ENCODE measurements at places on chromosomes 12 and 14. TPM values are rescaled to one million over a fixed set of nuclear protein-coding genes. Genes with fewer than 3 reads are reported as not detected.

GRCh38 chr14:99729991-99730875 lies 46.1 kb downstream of the CYP46A1 start:
- no peak overlapping the region for H3K27ac ChIP-seq
- H3K4me3 ChIP-seq: no peak overlapping the region
- no peaks in the 10 kb centered on the region for H3K36me3 ChIP-seq
- peak; percentile 54 for DNase-seq
- H3K27me3 ChIP-seq: peaks cover 2% of the 10 kb centered on the region
- H3K4me1 ChIP-seq: no peaks in the 10 kb centered on the region

- no peak for DNase-seq
- no peaks in the 10 kb centered on the region for H3K36me3 ChIP-seq
- peaks cover 13% of the 10 kb centered on the region for H3K4me1 ChIP-seq
- H3K4me3 ChIP-seq: peak overlapping the region; percentile 14
- no peaks in the 10 kb centered on the region for H3K27me3 ChIP-seq
- peak overlapping the region; percentile 43 for H3K27ac ChIP-seq
Observed at GRCh38 chr14:22052795-22053194, 379.2 kb upstream of the OR4E1 start.

DNA sequence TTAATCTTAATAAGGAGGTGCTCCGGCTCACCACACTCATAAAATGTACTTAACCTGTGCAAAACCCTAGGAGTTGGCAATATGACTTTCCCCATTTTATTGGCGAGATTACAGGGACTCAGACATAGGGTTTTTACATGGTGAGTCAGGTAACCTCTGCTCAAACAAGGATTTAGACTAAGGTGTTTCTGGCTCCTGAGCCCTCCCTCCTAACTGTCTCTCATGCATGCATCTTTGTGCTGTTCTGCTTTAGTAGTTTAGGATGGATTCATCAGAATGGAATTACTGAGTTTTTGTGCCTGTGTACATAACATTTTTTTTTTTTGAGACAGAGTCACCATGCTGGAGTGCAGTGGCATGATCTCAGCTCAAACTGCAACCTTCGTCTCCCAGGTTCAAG lies 993.3 kb upstream of the TMEM132C start:
- H3K27ac ChIP-seq: no peak overlapping the region
- no peaks in the 10 kb centered on the region for H3K4me1 ChIP-seq
- DNase-seq: no peak
- H3K36me3 ChIP-seq: no peaks in the 10 kb centered on the region

GRCh38 chr12:111068290-111068689 lies 147.9 kb upstream of the MYL2 start:
- no peak overlapping the region for H3K27ac ChIP-seq
- peak; percentile 47 for DNase-seq
- peaks cover 3% of the 10 kb centered on the region for H3K27me3 ChIP-seq
- H3K36me3 ChIP-seq: no peaks in the 10 kb centered on the region

DNA sequence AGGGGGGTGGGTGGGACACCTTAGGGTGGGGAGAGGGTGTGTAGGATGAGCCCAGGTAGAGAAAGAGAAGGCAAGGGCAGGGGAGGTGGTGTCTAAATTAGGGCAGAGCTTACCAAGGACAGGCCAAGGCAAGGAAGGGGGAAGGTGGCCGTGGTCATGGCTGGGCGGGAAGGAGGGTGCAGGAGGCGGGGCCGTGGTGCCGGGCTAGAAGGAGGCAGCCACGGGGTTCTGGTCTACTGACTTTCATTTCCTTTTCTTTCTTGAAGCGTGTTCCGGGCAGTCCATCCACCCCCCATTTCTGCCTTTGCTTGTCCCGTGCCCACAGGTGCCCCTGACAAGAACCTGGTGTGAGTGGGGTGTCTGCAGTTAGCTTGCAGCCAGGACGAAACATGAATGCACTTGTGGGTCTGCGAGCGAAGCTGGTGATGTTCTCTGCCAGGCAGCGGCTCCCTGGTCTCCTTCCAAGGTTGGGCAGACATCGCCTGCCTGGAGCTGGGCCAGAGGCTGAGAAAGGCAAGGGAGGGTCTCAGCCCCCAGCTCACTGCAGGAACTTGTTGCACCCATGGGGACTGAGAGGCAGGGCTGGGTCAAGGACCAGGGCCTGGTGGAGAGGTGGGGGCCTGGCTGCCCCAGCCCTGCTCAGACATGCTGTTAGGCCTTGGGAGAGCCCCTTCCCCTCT lies 58.2 kb downstream of the KIF26A start:
- H3K4me3 ChIP-seq: no peak overlapping the region
- no peaks in the 10 kb centered on the region for H3K4me1 ChIP-seq
- H3K27ac ChIP-seq: no peak overlapping the region
- DNase-seq: no peak

DNA sequence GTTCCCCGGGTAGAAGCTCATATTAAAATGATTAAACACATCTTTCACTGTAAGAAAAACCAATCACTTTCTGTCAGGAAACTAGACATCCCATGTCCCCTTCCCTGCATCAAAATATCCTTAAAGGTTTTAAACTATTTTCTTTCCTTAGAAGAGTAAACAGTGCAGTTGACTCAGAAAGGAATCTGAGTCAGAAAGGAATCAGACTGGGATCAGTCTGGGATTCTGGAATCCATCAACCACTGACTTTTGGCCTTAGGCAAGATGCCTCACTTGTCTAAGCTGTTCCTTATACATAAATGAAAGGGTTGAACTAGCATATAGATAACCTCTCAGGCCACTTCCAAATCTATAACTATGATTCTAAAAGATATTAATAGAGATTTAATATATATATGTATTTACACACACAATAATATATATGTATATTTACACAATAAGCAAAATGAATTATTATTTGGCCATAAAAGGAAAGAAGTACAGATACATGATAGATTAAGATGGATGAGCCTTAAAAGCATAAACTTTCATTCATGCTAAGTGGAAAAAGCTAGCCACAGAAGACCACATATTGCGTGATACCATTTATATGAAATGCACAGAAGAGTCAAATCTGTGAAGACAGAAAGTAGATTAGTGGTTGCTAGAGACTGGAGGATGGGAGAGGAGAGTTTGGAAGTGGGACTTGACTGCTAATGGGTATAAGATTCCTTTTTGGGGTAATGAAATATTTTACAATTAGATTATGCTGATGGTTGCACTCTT lies 114.4 kb downstream of the SLC38A1 start:
- H3K4me3 ChIP-seq: no peak overlapping the region
- no peak overlapping the region for H3K27ac ChIP-seq
- peaks cover 11% of the 10 kb centered on the region for H3K4me1 ChIP-seq
- no peaks in the 10 kb centered on the region for H3K27me3 ChIP-seq
- DNase-seq: no peak

GRCh38 chr12:50845021-50845647 lies 2.4 kb downstream of the TMPRSS12 start:
- no peaks in the 10 kb centered on the region for H3K27me3 ChIP-seq
- no peaks in the 10 kb centered on the region for H3K36me3 ChIP-seq
- H3K4me1 ChIP-seq: no peaks in the 10 kb centered on the region
- no peak for DNase-seq
- H3K4me3 ChIP-seq: no peak overlapping the region

COQ5 gene
- 21.6 TPM for total RNA-seq

GRCh38 chr12:46886541-46887041 lies 60.8 kb upstream of the SLC38A4 start:
- H3K27me3 ChIP-seq: no peaks in the 10 kb centered on the region
- DNase-seq: no peak
- no peak overlapping the region for H3K4me3 ChIP-seq
- no peaks in the 10 kb centered on the region for H3K36me3 ChIP-seq
- H3K27ac ChIP-seq: no peak overlapping the region

- DNase-seq: peak; percentile 74
Observed at GRCh38 chr12:51318846-51319599, 5.0 kb downstream of the BIN2 start.

Measured in CD4-positive, alpha-beta memory T cell (primary cell).